Activated effector memory CD4-positive, alpha-beta T cell treated with anti-CD3 and anti-CD28 coated beads, Interleukin-2, amount 50 U/mL, for 16 hours (primary cell): ENCODE measurements at places on chromosomes 7 and 10.

GRCh38 chr7:12229046-12229445 is 18.0 kb downstream of the TMEM106B start:
- no peak for DNase-seq

DNA sequence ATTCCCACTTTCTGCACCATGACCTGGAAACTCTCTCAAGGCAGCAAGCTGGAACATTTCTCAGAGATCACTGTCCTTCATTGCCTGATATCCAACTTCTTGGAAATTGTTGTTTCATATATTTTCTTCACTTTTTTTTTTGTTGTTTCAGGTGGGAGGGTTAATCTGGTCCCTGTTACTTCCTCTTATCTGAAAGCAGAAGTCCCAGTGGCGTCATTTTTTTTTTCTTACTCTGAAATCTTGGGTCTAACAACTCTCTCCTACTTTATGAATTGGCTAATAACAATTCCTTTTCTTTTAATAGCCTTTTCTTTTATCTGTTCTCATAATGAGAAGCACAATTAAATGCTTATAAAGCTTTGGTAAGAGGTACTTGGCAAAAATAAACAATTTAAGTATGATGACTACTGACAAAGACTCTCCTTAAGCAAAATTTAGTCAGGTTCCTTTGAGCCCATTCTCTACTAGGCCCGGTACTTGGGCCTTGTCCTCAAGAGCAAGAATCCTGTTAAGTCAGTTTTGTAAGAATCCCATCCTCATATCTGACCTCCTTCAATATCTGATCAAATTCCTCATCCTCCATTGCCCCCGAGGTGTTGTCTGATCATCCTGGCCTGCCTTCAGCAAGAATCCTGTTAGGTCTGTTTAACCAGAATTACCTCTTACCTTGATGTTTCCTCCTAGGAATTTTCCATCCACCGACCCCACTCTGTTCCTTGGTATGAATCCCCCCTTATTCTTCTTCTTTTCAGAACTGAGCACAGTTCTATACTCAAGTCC is 11.5 kb upstream of the CC2D2B start:
- DNase-seq: no peak

GRCh38 chr7:31099451-31100444 is 47.6 kb downstream of the ADCYAP1R1 start:
- DNase-seq: peak; percentile 49

DNA sequence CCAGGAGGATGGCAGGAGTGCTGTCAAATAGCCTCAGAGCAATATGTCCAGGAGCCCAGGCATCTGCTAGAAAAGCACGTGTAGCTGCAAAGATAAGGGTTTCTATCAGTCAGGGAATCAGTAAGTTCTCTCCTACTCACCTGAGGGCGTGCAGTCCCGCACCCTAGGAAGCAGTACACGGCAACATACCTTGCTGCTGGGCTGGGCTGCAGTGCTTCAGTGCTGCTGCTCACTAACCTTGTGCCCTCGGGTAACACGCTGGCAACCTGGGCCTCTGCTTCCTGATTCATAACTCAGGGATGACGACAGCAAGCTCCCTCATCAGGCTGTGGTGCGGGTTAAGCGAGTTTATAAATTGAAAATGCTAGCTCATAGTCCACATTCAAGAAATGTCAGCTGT is 29.5 kb upstream of the CCNY start:
- no peak for DNase-seq

- DNase-seq: no peak
Observed at GRCh38 chr7:101125989-101126650, 784 bp upstream of the SERPINE1 start.

DNA sequence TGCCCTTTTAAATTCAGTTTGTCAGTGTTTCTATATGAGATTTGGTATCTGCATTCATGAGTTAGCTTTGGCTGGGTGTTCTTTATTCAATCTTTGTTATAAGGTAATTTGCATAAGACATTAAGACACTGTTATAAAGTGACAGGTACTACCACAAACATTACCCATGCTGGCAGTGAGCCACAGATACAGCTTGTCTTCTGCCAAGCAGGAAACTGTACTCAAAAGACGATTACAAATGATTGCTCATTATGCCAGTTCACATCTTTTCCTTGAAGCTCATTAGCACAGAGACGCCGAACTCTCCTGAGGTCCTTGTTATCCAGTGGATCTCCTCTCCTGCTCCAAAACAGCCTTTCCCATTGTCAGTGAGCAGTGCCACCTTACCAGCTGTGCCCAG is 30.4 kb downstream of the AMPH start:
- DNase-seq: no peak

- DNase-seq: no peak
Observed at GRCh38 chr10:133104068-133104962, 16.6 kb downstream of the ADGRA1 start.

- DNase-seq: no peak
Observed at GRCh38 chr7:7869036-7869435, 99.6 kb upstream of the GLCCI1 start.

DNA sequence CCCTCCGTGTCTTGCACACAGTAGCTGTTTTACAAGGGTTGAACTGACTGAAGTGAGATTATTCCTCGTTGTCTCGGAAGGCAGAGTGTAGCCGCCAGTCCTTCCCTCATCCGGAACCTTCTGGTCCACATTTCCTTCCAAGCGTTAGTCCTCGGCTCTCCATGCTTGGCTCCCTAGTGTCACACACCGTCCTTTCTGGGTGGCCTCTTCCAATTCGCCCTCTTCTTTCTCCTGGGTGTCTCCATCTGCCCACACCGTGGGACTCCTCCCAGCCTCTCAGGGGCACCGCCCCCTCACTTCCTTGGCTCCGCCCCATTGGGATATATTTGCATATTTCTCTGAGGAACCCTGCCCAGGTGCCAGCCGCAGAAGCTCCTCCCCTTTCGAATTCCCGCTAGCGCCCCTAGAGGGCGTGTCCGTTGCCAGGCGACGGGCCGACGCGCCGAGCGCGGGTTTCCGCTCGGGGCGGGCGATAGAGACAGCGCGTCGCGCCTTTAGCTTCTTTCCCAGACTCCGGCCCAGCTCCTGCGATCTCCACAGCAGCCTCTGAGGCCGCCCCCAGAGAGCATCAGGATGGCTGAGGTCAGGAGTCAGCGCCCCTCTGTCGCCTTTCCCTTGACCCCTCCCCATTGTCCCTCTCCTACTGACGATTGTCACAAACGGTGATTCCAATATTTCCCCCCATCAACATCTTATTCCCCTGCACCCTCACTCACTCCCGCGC is at the start of gene CFAP58:
CFAP58 (plus strand) TSS at position 509 of the 724 bp plus-strand sequence; CDS start at position 574, 65 bp downstream.
- peak; percentile 96 for DNase-seq

GRCh38 chr7:28842769-28843295 is 115.3 kb downstream of the TRIL start:
- DNase-seq: no peak

DNA sequence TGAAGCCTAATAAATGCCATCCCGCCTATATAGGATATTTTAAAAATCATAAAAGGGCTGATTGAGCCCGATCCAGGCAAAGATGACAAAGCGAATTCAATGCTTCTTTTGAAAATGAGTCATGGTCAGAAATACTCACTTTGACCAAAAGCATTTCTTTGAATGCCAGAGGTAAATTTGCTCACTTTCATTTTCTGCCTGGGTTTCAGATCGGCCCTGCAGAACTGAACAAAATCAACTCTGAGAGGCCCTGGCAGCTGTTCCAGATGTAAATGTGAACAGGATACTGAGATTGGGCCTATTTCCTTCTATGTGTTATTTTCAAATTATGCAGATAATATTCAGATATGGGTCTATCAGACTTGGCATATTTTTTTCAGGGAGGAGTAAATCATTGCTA is 114.8 kb upstream of the ARID5B start:
- no peak for DNase-seq

DNA sequence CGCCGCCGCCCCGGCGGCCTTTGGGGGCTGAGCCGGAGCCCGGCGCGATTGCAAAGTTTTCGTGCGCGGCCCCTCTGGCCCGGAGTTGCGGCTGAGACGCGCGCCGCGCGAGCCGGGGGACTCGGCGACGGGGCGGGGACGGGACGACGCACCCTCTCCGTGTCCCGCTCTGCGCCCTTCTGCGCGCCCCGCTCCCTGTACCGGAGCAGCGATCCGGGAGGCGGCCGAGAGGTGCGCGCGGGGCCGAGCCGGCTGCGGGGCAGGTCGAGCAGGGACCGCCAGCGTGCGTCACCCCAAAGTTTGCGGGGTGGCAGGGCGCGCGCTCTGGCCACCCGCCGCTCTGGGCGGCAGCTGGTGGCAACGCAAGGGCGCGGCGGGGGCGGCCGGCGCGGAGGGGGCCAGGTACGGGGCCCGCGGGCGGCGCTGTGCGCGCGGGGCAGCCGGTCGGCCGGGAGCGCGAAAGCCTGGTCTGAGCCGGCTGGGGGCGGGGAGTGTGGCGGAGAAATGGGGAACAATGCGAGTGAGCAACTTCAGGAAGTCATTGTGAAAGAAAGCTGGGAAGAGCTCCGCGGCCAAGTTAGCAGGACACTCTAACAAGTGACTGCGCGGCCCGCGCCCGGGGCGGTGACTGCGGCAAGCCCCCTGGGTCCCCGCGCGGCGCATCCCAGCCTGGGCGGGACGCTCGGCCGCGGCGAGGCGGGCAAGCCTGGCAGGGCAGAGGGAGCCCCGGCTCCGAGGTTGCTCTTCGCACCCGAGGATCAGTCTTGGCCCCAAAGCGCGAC is at the start of gene IKZF1:
IKZF1 (plus strand) TSS at position 588 of the 782 bp plus-strand sequence. CDS start 14,346 bp downstream, outside the sequence.
- peak; percentile 86 for DNase-seq

DNA sequence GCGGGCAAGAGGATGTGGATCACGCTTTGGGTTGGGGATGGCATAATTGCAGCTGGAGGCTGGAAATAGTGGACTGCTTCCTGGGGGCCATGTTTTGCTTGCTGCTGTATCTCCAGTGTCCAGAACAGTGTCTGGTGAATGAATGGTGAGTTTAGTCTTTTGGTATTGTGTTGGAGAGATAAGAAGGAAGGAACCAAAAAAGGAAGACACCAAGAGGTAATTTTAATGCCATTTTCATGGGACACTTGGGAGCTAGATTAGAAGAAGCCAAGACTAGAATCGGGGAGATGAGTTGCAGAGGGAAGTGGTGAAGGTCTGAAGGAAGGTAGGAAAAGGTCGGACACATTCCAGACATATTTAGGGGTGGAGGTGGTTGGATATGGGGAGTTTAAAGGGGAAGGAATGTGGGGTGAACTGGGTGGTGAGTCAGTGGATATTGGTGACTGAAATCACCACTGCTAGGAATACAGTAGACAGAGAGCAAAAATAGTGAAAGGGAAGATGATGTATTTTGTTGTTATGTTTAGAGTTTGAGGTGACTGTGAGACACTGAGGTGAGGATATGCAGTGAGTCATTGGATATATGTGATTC is 76.7 kb downstream of the CCNY start:
- DNase-seq: no peak

GRCh38 chr10:109430799-109431198 is 492.5 kb downstream of the XPNPEP1 start:
- no peak for DNase-seq

DNA sequence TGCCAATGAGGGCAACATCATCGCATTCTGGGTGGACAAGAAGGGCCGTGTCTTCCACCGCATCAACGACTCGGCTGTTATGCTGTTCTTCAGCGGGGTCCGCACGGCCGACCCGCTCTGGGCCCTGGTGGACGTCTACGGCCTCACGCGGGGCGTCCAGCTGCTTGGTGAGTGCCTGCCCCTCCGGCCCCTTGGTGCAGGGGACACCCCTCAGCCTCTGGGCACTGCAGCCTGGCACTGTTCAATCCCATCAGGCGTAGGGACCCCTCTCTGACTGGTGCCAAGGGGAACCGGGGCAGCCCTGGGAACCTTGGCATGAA is 78.1 kb downstream of the NEURL1 start:
- no peak for DNase-seq

GRCh38 chr7:129828078-129828762 is 124.5 kb downstream of the UBE2H start:
- DNase-seq: no peak

DNA sequence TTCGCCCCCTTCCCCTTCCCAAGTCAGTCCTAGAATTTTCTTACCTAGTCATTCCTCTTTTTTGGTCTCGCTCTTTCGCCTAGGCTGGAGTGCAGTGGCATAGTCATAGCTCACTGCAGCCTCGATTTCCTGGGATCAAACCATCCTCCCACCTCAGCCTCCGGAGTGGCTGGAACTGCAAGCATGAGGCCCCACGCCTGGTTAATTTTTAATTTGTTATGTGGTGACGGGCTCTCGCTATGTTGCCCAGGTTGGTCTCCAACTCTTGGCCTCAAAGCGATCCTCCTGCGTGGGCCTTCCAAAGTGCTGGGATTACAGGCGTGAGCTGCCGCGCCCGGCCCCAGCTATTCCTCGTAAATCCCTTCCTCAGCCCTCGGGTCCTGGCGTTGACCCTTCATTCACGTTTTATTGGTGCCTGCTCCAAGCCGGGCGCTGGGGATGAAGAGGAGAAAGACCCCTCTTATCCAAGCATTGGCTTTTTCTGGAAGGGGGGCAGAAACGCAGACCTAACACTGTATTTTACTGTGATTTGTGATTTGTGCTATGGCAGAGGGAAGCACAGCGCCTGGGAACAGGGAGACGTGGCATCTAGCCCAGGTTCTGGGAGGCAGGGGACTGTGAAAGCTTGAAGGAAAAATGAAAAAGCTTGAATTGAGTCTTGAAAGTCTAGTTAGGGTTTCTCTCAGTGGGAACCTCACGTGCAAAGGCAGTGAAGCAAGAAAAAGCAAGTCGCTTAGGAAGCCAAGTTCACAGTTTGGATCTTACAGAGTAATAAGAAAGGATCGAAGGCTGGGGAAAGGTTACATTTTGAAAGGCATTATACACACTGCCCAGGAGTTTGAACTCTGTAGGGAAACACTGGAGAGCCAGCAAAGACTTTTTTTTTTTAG is 516 bp downstream of the ZNHIT1 start:
- DNase-seq: no peak

GRCh38 chr7:115526278-115526677 is 504.3 kb downstream of the TFEC start:
- no peak for DNase-seq

- no peak for DNase-seq
Observed at GRCh38 chr10:15227611-15228372, 59.3 kb upstream of the NMT2 start.

DNA sequence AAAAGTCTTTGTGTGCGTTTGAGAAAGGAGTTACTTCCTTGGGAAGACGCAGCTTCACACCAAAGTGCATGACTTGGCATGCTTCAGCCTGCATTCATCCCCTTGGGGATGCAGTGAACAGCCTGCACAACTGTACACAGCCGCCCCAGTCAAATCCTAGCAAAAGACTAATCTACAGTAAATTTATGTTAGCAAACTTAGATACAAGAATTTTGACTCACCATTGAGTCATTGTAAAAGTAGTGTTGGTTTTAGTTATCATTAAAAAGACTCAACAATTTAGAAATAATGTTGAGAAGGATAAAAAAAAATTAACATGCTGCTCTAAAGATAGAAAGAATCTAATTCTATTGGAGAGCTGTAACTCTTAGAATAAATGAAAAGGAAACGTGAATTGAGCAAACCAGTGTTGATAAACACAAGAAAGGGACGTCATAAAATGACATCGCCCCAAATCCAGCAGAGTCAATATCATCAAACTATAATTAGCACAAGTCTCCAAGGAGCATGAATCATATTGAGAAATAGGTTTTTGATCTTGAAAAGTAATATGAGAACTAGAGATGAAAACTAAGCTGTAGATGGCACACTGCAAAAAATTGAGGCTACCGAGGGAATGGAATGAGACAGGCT is 11.9 kb upstream of the OPTN start:
- DNase-seq: no peak

- no peak for DNase-seq
Observed at GRCh38 chr7:75704928-75705327, 33.8 kb downstream of the HIP1 start.
